ENCODE measurements at places on chromosomes 5 and 9.

DNA sequence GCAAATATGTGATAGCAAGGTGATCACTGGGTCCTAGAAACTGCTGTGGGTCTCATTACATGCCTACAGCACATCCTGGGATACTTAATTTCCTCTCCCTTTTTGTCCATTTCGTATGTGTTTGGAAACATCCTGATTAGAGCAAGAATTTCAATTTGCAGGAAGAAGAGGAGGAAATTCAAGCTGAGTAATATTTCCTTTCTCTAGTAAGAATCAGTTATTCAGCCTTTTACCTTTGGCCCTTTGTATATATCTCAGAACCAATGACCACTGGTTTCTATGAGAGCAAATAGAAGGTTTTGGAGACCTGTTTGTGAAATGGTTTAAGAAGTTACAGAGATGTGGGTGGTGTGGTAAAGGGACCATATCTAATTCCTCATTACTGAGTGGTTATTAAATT is 171.6 kb downstream of the RMI1 start:
- no peak for DNase-seq

GRCh38 chr9:33080534-33080933 is 4.1 kb upstream of the SMU1 start:
- DNase-seq: no peak

- DNase-seq: no peak
Measured at GRCh38 chr5:21685522-21685921, 1167.6 kb downstream of the CDH12 start.

DNA sequence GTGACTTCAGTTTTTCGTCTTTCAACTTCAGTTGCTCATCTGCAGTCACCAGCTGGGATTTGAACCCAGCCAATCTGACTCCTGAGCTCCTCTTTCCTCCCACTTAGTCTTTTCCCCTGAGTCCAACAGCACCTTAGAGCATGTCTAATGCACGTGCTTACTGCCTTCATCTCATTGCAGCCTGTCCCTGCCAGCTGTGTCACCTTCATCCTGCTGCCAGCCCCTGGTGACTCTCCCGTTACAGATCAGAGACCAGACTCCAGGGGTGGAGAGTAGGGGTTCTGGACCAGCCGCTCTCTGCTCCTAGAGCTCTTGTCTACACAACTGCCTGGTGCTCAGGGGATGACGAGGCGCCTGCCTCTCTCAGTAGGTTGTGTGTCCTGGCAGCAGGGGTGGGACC is 132.9 kb upstream of the LMX1B start:
- DNase-seq: no peak

DNA sequence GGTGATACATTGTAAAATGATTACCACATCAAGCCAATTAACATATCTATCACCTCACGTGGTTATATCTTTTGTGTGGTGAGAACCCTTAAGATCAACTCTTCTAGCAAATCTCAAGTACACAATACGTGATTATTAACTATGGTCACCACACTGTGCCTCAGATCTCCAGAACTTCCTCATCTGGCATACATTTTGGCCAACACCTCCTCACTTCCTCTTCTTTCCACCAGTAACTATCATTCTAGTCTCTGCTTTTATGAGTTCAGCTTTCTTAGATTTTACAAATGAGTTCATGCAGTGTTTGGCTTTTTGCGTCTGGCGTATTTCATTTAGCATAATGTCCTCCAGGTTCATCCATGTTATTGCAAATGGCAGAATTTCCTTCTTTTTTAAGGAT is 35.8 kb downstream of the PRKACG start:
- no peak for DNase-seq

- no peak for DNase-seq
Measured at GRCh38 chr5:73392775-73393174, 55.8 kb downstream of the FOXD1 start.

- no peak for DNase-seq
Measured at GRCh38 chr9:137449931-137450538, 8.9 kb upstream of the ENTPD8 start.

DNA sequence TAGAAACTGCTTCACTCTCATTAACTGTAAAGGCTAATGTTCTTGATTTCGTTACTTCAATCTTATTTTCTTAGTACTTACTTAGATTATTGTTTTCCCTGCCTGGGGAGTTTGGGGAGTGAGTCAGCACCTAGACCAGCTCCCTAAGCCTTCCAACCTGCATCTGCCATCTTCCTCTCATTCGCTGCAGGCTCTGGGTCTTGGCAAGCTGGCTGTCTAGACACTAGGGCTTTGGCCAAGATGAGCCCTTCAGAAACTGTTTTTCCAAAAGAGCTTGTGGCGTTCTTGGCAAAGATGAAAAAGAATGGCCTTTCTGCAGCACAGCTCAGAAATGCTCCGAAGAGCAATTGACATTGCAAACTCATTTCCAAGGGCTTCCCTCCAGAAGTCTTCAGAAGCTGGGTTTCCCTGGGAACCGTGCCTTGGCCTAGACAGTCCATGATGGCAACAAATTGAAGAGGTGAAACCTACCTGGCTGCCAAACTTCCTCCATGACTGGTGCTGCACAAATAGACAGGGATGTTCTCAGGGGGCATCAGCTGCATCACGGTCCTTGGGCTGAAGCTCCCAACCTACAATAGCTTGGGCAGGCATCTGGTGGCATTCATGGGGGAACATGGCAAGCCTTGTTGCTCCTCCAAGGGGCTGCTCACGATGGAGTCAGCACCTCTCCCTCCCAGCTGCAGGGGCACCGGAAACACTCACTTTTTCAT is 76.6 kb downstream of the NSUN2 start:
- peak; percentile 64 for DNase-seq

- DNase-seq: peak; percentile 96
Measured at GRCh38 chr9:107637421-107638420, 148.2 kb upstream of the KLF4 start.

DNA sequence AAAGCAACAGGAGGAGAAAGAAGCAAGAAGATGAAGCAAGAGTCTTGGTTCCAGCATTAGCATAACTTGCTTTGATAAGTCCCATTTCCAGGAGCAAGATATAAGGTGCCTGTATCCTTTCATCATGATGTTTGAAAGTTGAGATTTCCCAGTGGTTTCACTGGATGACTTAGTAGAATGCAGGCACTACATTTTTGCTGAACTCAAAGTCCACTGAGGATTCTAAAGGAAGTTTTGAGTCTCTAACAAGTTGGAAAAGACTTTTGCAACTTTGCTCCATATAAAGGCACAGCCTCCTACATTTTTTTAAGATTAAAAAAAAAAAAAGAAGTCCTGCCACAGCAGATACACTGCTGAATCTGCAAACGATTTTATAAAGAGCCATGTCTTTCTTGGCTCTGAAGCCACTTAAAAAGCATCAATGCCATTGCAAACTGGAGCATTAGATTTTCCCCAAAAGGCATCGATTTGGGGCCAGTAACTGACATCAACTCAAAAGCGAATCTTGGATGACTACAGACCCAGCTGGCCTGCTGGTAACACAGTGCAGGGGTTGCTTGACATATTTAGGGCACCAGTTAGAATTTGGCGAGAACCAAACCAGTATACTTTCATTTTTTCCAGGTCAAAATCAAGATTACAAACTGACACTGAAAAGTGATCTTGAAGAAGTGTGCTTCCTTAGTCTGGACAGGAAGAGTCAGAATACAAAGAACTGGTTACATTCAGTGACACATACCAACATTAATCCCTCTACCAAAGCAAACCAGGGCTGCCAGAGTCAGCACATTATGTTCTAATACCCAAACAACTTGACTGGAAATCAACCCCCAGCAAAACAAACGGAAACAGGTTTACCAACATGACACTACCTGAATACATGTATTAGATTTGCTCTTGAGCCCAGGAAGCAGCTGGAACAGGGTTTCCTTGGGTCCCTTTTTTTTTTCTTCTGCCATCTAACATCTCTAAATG is 39.1 kb upstream of the KCNV2 start:
- DNase-seq: no peak

DNA sequence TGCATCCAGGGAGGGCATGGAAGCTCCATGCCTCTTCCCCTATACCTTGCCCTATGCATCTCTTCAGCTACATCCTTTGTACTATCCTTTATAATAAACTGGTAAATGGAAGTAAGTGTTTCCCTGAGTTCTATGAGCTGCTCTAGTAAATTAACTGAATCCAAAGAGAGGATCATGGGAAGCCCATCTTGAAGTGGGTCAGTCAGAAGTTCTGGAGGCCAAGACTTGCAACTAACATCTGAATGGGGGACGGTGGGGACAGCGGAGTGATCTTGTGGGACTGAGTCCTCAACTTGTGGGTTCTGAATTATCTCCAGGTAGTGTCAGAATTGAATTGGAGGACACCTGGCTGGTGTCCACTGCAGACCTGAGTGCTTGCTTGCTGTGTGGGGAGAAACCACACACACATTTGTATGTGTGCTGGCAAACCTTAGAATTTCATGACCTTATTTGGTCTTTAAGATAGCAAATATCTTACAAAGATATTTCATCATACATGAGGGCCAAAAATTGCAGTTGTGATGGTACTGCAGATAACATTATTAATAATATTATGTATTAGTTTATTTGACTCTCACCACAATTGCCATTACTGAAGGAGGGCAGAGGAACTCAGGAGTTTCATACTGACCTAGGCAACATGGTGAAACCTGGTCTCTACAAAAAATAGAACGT is 5.5 kb upstream of the PRELID2 start:
- no peak for DNase-seq

GRCh38 chr5:145588113-145588512 is 247.0 kb downstream of the PRELID2 start:
- no peak for DNase-seq

DNA sequence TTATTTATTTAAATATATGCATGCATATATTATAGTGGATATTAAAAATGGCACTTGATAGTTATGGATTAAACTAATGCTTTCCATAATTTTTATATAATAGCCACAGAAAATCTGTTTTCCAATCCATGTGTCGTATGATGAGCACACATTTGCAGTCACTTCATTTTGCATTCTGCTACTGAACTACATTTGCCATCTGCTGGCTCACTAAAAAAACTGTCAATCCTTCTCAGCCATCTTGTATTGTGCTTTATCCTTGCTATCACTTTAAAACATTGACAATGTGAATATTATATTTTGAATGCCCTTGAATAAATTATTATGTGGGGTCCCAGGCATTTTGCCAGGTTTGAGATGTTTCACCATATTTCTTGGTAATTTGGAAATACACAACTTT is 586.6 kb downstream of the DNAH5 start:
- DNase-seq: no peak

DNA sequence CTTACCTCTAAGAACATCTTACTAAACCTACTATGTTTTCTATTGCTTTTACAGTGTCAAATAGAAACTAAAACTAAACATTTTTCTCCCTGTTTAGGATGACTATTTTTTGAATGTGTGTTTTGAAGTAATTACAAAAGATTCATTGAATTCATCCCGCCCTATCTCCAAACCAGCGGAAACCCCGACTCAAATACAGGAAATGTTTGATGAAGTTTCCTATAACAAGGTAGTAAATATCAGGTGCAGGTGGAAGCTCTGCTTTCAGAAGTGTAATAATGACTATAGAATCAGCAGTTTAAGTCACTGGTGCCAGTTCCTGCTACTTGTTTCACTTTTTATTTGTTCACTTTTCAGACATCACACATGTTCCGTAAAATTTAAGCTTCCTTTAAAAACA is 20.0 kb downstream of the ERAP2 start:
- no peak for DNase-seq

DNA sequence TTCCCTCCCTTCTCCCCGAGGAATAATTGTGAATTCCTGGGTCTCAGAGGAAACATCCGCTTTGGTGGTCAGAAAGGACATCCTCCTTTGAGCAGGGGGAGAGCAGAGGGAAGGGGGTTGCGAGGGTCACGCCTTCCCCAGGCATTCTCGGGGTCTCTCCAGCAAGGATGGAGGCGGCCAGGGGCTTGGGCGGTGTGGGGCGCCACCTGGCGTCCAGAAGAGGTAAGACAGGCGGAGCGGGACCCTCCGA is 129.1 kb downstream of the KCNIP1 start:
- DNase-seq: peak; percentile 93

DNA sequence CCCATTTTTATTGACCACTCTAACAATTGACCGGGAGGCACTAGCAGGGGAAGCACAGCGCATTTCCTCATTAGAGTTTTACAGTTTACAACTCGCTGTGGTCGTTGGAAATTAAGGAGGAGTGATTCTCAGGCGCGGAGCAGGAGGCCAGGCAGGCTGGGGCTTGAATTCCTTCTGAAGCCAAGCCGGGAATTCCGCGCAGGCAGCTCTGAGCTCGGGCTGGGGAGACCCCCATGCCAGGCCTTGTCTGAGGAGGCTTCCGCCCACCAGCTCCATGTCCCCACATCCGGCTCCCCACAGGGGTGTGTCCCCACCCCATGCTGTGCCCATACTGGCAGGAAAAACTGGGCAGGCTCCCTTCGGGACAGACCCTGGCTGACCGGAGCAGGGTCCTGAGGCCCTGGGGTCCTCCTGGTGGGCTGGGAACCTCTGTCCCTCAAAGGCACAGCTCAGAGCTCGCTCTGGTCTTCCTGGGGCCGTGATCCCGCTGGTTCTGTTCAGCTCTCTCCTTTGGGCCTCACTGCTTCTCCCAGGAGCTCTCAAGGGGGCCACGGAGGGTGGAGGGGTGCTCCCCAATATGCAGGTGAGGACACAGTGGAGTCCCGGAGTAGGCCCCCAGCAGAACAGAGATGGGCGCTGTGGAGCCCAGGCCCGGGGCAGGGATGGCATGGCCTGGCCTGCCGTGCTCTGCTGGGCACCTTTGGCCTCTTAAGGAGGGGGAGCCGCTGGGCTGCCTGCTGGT is 1.3 kb upstream of the NRARP start:
- DNase-seq: no peak

DNA sequence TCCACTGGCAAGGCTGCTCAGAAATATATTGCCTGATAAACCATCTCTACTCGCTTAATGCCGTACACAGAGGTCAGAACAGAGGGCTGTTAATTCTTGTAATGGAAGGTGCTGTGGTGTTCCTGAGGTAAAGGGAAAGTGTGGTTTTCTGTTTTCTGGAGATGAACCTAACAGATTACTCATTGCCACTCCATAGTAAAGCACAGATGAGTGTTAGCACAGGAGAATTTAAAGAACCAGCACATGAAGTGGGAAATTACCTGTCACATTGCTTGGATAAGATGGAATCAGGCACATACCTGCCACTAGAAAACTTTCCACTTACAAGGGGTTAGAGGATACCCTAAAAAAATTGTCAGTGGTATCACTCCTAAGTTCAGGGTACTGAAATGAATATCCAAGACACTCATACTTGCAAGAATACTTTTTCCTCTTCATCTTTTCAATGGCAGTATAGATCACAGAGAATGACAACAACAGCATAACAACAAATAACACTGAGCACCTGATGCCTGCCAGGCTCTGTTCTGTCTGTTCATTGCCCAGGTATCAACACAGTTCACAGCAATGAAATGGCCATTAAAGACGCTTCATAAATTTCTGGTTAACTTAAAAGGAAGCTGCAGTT is 152.9 kb upstream of the GNA14 start:
- no peak for DNase-seq

DNA sequence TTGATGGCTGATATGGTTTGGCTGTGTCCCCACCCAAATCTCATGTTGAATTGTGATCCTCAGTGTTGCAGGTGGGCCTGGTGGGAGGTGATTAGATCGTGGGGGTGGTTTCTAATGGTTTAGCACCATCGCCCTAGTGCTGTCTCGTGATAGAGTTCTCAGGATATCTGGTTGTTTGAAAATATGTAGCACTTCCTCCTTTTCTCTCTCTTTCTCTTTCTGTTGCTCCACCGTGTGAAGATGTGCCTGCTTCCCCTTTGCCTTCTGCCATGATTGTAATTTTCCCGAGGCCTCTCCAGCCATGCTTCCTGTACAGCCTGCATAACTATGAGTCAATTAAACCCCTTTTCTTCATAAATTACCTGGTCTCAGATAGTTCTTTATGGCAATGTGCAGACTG is 111.6 kb downstream of the SREK1 start:
- no peak for DNase-seq

- DNase-seq: no peak
Measured at GRCh38 chr5:157350939-157351801, 85.2 kb downstream of the CYFIP2 start.

GRCh38 chr5:172435362-172436077 is 18.8 kb downstream of the SH3PXD2B start:
- no peak for DNase-seq

All from osteocyte (in vitro differentiated cells).